ENCODE measurements at places on chromosomes 2 and 18. TPM values are rescaled to one million over a fixed set of nuclear protein-coding genes. Genes with fewer than 3 reads are reported as not detected.

HEATR5B gene
- 22.7 TPM for total RNA-seq

FN1 gene
- total RNA-seq, result 896 TPM

DNA sequence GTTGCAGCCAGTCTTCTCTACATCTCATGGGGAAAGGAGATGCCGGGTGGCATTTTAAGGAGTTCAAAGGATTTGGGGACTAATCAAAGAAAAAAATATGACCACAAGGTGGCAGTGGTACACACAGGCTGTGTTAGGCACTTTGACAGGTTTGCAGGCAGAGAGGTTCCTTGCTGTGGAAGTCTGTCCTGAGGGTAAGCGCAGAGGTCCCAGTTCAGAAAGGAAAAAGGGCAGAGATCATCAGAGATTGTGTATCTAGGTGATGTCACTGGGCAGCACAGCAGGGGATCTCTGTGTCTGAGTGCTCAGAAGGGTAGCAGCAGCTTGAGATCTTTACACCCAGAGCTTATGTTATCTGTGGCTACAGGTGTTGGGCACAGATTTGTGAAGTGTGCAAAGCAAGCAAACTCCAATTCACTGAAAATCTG, 231.4 kb downstream of the LRRTM1 start:
- H3K27me3 ChIP-seq, result peaks cover 14% of the 10 kb centered on the region
- H3K4me3 ChIP-seq, result no peak overlapping the region

DNA sequence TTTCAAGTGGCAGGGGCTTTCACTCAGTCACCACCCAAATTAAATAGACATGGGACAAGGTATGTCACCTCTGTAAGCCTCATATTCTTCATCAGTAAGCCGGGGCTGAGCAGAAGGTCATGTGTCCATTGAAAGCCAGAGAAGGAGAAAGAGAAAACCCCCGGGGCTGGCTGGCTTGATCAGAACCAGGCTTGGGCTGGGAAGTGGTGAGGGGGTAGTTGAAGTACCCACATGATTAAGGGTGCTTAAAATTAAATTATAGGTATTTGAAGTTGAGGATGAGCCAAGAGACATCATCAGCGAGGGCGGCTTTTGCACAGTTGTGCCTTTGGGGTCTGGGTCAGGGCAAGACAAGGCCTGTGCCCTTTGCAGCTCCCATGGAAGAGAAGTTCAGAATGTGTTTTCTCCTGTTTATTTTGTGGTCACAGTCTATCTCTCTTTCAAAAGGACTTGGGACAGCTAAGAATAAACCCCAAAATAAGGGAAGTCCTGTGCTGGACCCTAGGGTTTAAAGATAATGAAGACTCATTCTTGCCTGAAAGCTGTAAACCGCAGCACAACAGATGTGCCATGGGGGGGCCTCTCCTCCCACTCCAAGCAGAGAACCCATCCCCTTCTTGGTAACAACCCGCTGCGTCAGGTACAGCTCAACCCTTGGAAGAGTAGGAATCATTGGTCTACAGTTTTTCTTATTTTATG, 10.7 kb downstream of the DBI start:
- H3K27ac ChIP-seq, result no peak overlapping the region
- peaks cover 1% of the 10 kb centered on the region for H3K27me3 ChIP-seq
- peaks cover 31% of the 10 kb centered on the region for H3K36me3 ChIP-seq

GRCh38 chr2:236045251-236046235, 122.6 kb downstream of the GBX2 start:
- H3K36me3 ChIP-seq, result peaks cover 30% of the 10 kb centered on the region
- DNase-seq, result no peak
- H3K27me3 ChIP-seq, result no peaks in the 10 kb centered on the region
- H3K4me3 ChIP-seq, result no peak overlapping the region

DNA sequence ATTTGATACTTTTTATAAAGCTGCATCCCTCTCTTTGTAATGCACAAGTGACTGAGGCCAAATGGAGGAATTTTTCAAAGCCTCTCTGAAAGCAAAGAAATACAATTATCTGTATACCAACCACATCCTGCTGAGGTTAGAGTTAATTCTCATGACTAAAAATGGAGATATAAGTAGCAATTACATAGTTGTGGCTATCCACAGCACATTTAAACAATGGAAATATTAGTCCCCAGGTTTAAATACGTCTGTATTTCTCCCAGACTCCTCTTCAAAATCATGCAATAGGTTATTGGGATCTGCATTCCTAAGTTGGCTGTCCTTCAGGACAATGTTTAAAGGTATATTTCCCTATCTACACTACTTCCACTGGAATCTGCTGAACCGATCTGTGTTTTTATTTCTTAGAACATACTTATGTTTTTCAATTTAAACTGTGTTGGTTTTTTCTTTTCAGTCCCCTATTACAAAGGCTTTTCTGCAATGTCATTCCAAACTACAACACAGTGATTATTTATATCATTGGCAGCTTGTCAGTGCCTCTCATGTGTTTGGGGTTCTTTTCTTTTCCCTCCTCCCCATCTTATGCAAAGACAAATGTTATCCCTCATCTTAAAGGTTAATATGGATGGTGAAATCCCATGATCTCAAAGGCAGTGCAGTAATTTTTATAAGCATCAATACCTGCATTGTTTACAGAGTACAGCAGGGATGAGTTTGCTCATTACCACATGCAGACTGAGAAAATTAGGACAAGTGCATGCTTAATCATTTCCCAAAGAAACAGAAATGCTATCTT, 134.8 kb upstream of the FSHR start:
- H3K27me3 ChIP-seq, result no peaks in the 10 kb centered on the region
- H3K27ac ChIP-seq, result no peak overlapping the region
- no peaks in the 10 kb centered on the region for H3K4me1 ChIP-seq
- no peaks in the 10 kb centered on the region for H3K36me3 ChIP-seq
- no peak for DNase-seq

- no peak overlapping the region for H3K27ac ChIP-seq
- no peak overlapping the region for H3K4me3 ChIP-seq
- no peaks in the 10 kb centered on the region for H3K36me3 ChIP-seq
- DNase-seq, result no peak
- peaks cover 15% of the 10 kb centered on the region for H3K27me3 ChIP-seq
Measured at GRCh38 chr2:221216636-221217035, 355.5 kb downstream of the EPHA4 start.

DNA sequence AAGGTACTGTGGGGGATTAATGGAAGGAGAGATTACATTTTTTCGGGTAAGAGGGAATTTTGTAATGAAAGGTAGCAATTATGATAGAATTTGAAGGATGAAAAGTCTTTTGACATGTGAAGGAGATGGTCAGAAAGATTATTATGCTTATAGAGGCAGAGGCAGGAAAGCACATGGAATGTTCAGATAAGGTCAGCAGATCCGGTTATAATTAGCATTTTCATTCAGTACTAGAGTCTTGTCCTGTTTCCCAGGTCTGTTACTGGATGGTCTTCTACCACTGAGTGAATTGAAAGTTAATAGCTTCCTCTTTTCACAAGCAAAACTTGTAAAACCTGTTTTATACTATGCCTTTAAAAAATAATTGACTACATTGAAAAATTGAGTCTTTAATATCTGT, 116.9 kb downstream of the PHLPP1 start:
- no peak overlapping the region for H3K4me3 ChIP-seq
- peaks cover 18% of the 10 kb centered on the region for H3K4me1 ChIP-seq
- no peak for DNase-seq
- peaks cover 8% of the 10 kb centered on the region for H3K36me3 ChIP-seq

DNA sequence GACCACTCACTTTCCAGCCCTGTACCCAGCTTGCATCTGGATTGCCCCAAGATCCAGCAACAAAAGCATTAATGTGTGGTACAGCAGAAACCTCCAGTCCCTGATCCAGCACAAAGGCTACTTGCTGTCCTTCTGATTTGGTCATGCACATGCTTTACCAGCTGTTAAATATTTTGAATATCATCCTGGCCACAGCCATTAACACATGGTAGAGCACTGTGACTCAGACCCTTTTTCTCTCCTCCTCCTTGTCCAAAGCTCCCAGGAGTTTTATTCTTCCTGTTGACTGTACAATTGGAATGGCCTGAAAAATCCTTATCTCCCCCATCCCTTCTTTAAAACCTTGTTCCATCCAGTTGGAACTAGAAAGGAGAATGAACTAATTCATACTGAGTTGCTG, 419.7 kb upstream of the TNP1 start:
- H3K4me3 ChIP-seq, result no peak overlapping the region
- H3K27me3 ChIP-seq, result no peaks in the 10 kb centered on the region
- peaks cover 39% of the 10 kb centered on the region for H3K4me1 ChIP-seq
- no peak overlapping the region for H3K27ac ChIP-seq
- DNase-seq, result no peak
- no peaks in the 10 kb centered on the region for H3K36me3 ChIP-seq

DNA sequence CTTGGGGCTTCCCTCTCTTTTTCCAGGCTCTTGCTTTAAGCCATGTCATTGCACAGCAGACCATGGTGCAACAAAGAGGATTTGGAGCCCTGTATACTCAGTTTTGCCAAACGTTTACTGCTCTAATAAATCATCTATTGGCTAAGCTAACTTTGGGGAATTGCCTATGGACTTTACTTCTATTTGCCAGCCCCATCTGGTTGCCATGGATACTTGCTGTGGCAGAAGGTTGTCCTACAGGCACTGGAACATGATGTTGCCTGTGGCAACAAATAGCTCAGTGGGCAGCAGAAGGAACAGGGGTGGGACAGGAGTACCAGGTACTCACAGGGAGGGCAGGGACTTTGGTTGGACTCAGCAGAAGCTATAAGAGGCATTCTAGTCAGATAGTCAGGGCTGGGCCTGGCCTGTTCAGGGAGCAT, 129.7 kb downstream of the CCDC85A start:
- H3K4me3 ChIP-seq, result no peak overlapping the region
- no peaks in the 10 kb centered on the region for H3K36me3 ChIP-seq
- no peaks in the 10 kb centered on the region for H3K27me3 ChIP-seq
- H3K27ac ChIP-seq, result no peak overlapping the region

DNA sequence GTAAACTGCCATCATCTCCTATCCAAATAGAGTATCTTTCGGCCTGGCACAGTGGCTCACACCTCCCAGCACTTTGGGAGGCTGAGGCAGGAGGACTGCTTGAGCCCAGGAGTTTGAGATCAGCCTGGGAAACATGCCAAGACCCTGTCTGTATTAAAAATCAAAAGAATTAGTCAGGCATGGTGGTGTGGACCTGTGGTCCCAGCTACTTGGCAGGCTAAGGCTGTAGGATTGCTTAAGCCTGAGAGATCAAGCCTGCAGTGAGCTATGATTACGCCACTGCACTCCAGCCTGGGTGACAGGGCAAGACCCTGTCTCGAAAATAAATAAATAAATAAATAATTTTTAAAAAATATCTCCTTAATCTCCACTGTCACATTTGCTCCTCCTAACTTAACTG, 14.7 kb upstream of the ARPC2 start:
- no peak for DNase-seq
- no peaks in the 10 kb centered on the region for H3K36me3 ChIP-seq
- H3K27ac ChIP-seq, result no peak overlapping the region
- H3K4me1 ChIP-seq, result no peaks in the 10 kb centered on the region

- H3K4me3 ChIP-seq, result no peak overlapping the region
- peaks cover 14% of the 10 kb centered on the region for H3K27me3 ChIP-seq
- no peaks in the 10 kb centered on the region for H3K36me3 ChIP-seq
- no peak overlapping the region for H3K27ac ChIP-seq
Measured at GRCh38 chr18:43364535-43364934, 87.2 kb upstream of the SYT4 start.

DNA sequence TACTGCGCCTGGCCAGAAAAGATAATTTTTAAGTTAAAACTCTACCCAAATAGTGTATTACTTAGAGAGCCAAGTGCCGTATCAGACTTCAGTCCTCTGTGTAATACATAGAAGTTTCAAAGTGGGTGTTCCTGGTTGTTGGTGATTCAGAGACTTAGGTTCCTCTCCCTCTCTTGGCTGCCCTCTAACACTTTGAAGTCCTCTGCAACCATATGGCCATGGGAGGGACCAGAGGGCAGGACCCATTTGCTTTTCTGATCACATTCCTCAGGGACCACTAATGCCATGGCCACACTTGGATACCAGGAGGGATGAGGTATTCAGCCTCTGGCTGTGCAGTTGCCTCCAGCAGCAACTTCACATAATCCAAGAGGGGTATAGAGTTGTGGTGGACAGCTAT, 131.5 kb downstream of the CAPN13 start:
- no peak overlapping the region for H3K4me3 ChIP-seq
- no peaks in the 10 kb centered on the region for H3K4me1 ChIP-seq
- H3K36me3 ChIP-seq, result peaks cover 5% of the 10 kb centered on the region

Data from mesothelial cell of epicardium (in vitro differentiated cells).